ENCODE measurements at places on chromosomes 12 and 14. TPM values are rescaled to one million over a fixed set of nuclear protein-coding genes. Genes with fewer than 3 reads are reported as not detected.

DNA sequence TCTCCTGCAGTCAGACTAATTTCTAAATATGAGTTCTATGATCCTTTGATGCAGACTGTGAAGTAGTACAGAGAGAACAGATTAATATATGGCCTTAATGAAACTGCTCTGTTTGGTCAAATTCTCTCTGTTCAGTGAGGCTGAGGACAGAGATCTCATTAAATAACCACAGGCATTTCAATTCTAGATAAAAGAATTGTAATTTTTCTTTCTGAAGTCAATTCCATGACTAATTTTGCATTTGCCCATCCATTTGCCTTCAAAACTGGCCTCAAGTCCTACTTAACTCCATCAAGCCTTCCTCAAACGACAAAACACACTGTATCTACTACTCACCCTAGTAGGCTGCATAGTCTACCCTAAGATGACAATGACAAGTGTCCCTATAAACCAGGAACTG lies 67.1 kb downstream of the DUSP16 start:
- DNase-seq: no peak

DNA sequence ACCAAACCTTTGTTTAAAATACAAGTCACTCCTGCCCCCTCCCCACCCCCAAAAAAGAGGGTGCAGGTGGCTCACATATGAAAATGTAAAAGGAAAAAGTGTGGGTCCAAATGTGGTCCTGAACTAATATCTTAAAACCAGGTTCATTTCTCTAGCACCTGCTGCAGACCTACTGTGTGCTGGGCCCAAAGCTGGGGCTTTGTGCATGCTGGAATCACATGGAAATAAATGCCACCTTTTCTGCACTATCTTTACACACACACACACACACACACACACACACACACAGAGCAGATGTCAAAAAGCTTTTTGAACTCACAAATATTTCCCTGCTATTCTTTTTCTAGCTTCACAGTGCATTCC lies 3.2 kb upstream of the BCL11B start:
- DNase-seq: no peak

GRCh38 chr12:131137009-131137835 lies 183.5 kb downstream of the ADGRD1 start:
- no peak for DNase-seq

GRCh38 chr14:28603606-28604005 lies 163.0 kb upstream of the FOXG1 start:
- no peak for DNase-seq

DNA sequence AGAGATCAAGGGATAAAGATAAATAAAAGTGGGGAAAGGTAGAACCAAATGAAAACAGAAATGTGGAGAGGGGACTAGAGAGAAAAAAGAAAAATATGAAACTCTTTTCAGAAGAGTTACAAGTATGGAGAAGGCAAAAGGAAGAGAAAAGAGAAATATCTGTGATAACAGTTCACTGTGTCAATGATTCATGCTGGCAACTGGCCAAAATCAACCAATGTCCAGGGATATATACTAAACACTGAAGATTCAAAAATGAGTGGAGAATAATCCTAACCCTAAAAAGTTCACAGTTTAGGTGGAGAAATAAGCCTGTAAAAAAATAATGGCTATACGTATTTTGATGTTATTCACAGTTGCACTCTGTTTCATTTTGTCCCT lies 372.3 kb upstream of the KITLG start:
- no peak for DNase-seq

GRCh38 chr12:9736936-9737705 lies 4.2 kb upstream of the CLECL1 start:
- DNase-seq: no peak

- no peak for DNase-seq
Measured at GRCh38 chr12:12926571-12927071, 25.3 kb downstream of the GPRC5D start.

DNA sequence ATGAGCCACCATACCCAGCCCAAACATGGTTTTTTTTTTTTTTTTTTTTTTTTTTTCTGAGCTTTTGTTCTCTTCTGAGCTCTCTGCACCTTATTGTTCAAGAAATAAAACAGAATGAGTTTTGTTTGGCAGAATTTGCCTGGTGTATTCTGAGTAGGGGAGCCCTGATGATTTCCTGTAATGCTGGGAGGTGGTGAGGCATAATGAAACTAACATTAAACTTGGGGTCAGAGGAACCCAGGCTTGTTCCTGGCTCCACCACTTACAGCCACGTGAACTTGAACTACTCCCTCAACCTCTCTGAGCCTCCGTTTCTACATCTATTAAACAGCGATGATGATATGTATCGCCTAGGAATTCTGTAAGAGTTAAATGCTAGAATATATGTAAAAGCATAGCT lies 276.3 kb upstream of the CRY1 start:
- no peak for DNase-seq

The RSRC2 gene
- 69.8 TPM for total RNA-seq

The STAC3 gene
- 1.6 TPM for total RNA-seq

The TMEM30B gene
- 1.1 TPM for total RNA-seq

The C12orf75 gene
- 7.7 TPM for total RNA-seq

The GZMH gene
- total RNA-seq: not detected

The KCNH3 gene
- 0.97 TPM for total RNA-seq

The CHFR gene
- total RNA-seq: 68.6 TPM

Measured in H7 (cell line).